ENCODE measurements at places on chromosomes 16 and 17. TPM values are rescaled to one million over a fixed set of nuclear protein-coding genes. Genes with fewer than 3 reads are reported as not detected.

DNA sequence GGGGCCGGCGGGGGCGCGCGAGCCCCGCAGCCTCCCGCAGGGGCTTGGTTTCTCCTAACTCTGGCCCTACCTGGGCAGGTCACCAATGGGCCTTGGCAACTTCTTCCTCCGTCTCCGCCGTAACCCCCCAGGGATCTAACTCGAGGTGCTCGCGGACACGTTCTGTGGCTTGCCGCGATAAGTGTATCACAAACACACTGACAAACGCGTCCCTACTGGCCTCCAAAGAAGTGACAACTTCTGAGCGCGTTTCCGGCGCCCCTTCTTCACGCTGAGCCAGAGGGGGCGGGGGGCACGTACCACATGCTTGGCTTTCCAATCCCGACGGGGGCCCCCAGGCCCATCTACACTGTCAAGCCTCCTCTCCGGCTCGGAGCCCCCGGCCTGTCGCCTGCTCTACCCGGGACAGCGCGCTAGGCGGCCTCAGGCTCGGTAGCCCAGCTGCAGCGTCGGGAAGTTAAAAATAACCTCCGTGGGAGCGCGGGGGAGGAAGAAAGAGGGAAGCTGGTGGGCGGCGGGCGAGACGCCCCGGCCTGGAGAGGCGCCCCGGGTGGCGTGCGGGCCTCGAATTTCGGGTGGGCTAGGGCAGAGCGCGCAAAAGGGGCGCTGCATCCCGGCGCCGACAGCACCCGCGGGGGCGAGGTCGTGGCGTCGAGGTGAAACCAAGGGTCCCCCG lies 725 bp upstream of the SPHK1 start:
- DNase-seq, result peak; percentile 84

The TLCD1 gene
- total RNA-seq, result 4.8 TPM

DNA sequence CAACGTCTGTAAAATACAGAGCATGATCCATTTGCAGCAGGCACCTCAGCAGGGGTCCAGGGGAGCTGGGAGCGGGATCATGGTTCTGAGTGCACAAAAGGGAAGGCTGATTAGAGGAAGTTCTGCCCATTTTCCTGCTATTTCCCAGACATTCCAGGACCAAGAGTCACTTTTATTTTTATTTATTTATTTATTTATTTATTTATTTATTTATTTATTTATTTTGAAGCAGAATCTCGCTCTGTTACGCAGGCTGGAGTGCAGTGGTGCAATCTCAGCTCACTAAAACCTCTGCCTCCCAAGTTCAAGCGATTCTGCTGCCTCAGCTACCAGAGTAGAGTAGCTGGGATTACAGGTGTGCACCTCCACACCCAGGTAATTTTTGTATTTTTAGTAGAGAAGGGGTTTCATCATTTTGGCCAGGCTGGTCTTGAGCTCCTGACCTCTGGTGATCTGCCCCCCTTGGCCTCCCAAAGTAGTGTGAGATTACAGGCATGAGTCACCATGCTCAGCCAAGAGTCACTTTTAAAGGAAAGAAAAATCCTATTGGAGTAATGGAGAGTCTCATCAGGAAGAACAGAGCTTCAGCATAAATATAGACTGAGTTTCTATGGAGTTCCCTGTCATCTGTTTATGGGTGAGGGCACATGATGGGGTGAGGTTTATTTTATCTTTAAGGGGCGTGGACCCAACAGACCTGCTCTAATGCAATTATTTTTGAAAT lies 355.2 kb downstream of the HAPSTR1 start:
- no peak for DNase-seq

- no peak for DNase-seq
Measured at GRCh38 chr17:74804683-74805082, 28.5 kb upstream of the NAT9 start.

The IGF2BP1 gene
- total RNA-seq, result 4.3 TPM

- peak; percentile 38 for DNase-seq
Measured at GRCh38 chr16:27366687-27367460, 35.1 kb upstream of the IL21R start.

- DNase-seq, result no peak
Measured at GRCh38 chr16:13168091-13168572, 266.7 kb downstream of the SHISA9 start.

The NEURL4 gene
- 12.8 TPM for total RNA-seq

- DNase-seq, result no peak
Measured at GRCh38 chr16:55933038-55933437, 57.9 kb upstream of the CES5A start.

- no peak for DNase-seq
Measured at GRCh38 chr17:28537219-28537610, 15.2 kb downstream of the UNC119 start.

The TP53TG3B gene
- total RNA-seq, result not detected

GRCh38 chr16:14249291-14250032 lies 178.3 kb downstream of the MRTFB start:
- peak; percentile 61 for DNase-seq

DNA sequence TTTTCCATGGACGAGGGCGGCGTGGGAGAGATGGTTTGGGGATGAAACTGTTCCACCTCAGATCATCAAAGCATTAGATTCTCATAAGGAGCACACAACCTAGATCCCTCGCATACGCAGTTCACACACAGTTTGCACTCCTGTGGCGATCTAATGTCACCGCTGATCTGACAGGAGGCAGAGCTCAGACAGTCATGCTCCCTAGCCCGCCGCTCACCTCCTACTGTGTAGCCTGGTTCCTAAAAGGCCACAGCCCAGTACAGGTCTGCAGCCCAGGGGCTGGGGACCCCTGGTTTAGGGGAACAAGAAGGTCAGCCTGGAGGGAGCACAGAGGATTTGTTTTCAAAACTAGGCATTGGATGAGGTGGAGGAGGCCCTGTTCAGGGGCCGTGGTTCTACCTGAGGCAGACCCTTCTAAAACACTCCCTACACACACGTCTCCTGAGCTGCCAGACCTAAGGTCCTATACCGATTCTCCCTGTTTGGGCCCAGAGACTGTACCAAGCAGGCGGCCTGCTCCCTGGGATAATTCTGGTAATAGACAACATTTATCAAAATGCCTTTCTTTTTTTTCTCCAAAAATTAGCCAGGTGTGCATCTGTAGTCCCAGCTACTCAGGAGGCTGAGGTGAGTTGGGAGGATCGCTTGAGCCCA lies 38.6 kb downstream of the AXIN2 start:
- no peak for DNase-seq

DNA sequence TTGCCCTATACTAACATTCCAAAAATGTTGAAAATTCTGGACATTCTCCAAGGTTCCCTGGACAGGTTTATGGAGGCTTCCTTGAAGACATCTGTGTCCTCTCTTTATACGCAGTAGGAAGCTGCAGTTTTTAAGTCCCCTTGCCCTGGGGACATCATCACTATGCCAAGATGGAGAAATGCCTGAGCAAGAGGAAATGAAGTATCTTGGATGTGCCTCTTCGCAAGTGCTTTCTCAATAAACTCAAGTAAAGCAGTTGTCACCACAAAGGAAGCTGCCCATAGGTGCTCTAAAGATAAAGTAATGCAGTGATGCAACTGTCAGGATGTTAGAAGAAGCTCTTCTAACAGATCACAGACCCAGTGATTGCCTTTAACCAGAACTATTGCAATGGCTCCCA lies 71.0 kb downstream of the CDYL2 start:
- no peak for DNase-seq

The DBNDD1 gene
- total RNA-seq, result 3.1 TPM

The PRSS27 gene
- total RNA-seq, result not detected

GRCh38 chr17:60652454-60653247 lies 25.0 kb upstream of the BCAS3 start:
- no peak for DNase-seq

- DNase-seq, result peak; percentile 34
Measured at GRCh38 chr17:81713004-81713555, 996 bp downstream of the SLC25A10 start.

DNA sequence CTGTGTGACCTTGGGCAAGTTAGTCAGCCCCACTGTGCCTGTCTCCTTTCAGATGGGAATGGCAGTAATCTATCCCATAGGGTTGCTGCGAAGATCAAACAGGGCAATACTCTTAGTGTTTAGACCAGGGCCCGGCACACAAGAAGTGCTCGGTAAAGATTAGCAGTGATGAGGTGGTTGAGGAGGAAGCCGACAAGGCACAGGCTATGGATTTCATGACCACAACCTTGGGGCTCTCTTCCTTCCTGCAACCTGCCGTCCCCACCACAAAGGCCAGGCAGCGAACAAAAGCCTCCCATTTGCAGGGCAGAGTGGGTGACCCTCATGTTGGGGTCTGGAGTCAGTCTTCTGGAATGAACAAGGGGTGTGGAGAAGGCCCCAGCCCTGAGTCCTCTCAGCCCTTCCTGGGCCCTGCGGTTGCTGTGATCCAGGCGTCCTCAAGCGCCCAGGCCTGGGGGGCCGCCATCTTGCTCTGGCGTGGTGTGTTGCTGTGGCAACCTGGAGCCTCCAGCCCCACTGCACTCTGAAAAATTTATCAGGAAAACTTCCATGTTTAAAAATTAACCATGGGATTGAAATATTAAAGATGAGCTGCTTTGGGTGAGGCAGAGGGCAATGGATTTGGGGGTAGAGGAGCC lies 9.8 kb downstream of the ADAM11 start:
- DNase-seq, result no peak

GRCh38 chr17:29753845-29754439 lies 131.2 kb upstream of the CORO6 start:
- DNase-seq, result no peak

The TPSD1 gene
- not detected for total RNA-seq

DNA sequence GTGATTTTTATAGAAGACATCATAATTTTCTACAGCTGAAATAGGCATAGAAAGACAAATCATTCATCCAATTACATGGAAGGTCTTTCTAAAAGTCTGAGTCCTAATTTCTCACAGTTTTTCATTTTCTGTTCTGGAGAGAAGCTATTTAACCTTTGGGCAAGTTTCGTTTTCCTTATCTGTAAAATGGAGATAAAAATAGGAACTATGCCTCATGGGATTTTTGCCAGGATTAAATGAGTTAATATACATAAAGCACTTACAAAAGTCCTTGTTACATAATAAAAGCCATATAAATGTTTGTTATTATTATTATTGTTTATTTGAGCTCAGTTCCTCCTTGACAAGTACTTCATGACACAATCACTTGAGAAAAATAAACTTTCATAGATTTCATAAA lies 121.4 kb downstream of the SKAP1 start:
- DNase-seq, result no peak

DNA sequence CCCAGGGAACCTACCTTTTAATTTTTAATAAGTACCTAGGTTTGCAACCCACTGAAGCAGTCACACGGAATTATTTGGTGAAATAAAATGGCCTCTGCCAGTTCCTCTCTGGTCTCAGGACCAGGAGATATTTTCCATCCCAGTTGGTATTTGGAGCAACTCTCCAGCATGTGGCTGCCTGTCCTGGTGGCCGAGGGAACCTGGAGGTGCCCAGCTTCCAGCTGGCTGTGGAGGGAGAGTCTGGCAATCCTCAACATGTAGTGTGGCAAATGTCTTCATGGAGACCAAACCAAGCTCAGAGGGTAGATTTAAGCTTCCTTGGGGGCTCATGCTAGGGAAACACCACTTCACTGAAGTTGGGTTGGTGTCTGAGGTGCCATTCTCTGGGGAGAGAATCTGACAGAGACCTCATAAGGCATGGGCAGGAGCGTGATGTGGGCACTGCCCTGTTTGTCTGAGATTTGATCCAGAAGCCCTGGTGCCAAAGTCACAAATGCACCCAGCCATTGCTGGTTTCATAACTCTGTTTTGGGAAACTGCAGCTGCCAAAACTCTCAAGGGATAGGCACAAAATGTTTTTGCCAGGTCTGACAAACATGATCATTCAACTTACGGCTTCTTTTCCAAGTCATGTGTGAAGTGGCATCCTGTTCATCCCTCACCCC lies 2.8 kb downstream of the MT1X start:
- DNase-seq, result no peak

DNA sequence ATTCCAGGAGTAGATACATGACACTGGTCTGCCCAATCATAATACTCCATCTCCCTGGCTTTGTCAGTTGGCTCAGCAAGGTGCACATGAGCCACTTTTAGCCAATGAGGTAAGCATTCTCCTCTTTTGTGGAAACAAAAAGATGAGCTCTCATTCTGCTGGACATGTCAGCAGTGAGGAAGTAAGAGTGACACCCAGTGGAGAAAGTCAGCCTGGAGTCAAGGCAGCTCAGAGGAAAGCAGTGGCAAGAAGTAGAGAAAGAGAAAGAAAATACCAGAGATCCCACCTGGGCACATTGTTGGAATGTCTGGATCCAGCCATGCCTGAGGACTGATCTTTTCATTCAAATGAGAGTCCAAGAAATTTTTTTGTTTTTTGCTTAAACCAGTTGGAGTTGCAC lies 496.9 kb upstream of the C16orf82 start:
- DNase-seq, result peak; percentile 19

- DNase-seq, result no peak
Measured at GRCh38 chr16:90044111-90044551, 24.9 kb upstream of the DBNDD1 start.

GRCh38 chr16:67846063-67846319 lies 742 bp upstream of the NUTF2 start:
- peak; percentile 17 for DNase-seq

DNA sequence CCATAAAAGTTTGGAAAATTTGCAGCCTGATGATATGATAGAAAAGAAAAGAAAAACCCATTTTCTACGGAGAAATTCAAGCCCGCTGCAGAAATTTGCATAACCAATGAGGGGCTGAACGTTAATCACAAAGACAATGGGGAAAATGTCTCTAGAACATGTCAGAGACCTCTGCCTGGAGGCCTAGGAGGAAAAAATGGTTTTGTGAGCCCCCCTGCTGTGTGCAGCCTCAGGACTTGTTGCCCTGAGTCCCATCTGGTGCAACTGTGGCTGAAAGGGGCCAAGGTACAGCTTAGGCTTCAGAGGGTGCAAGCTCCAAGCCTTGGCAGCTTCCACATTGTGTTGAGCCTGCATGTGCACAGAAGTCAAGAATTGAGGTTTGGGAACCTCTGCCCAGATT lies 1267.4 kb upstream of the GOT2 start:
- DNase-seq, result no peak

GRCh38 chr16:53884748-53885147 lies 180.8 kb downstream of the FTO start:
- peak; percentile 24 for DNase-seq

The ZNF469 gene
- 2.6 TPM for total RNA-seq

GRCh38 chr16:77965346-77965745 lies 57.0 kb upstream of the CLEC3A start:
- no peak for DNase-seq
